ENCODE measurements at places on chromosomes 2 and 18.

DNA sequence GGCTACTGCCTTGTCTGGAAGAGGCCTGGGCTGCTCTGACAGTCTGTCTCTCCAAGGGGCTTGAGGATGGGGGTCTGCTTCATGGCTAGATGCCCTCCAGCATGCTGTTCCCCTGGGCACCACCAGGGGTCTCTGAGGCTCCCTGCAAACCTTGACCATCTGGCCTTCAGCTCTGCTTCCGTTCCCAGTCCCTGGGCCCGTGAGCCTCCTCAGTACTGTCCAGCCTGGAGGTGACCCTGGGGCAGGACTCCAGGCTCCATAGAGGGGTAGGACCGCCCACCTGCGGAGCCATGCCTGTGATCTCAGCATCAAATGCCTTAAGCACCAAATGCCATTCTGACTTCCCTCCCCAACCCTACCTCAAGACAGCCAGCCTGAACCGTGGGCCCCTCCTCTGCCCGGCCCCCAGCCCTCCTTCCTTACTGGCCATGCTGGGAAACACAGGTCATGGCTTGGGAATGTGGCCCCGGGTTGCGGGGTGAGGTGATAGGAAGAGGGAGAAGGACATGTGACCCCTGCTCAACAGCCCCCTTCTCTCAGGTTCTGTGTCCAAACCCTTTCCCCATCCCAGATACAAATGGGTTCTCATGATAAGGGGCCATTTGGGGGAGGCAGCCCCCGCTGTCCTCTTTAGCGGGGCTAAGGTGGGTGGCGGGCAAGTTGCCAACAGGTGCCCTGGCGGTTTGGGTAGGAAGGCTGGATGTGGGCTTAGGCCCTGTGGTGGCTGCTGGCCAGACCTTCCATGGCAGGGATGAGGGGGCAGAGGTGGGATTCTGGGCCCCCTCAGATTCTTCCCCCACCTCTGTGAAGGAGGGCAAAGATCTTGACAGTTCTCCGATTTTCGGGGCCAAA, 25.0 kb downstream of the SPEG start:
- DNase-seq = peak; percentile 35

DNA sequence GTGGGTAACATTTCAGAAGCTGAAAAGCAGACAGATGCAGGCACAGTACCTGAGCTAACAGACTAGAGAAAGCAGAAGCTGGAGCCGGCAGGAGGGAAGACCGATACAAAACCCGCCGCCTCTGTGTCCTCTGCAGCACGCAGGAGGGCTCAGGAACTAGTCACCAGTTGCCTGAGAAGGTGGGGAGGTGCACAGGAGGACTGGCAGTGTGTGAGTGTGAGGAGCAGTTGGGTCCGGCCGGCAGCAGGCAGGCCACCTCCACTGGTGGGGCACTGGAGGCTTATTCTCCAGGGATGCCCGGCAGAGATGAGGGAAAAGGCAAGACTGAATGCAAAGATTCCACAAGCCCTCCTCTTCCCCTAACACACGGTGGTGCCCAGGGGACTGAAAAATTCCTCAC, 18.2 kb downstream of the ERCC3 start:
- DNase-seq = no peak

- no peak for DNase-seq
These were observed 32.2 kb downstream of the MTERF4 start for GRCh38 chr2:241069821-241070281.

DNA sequence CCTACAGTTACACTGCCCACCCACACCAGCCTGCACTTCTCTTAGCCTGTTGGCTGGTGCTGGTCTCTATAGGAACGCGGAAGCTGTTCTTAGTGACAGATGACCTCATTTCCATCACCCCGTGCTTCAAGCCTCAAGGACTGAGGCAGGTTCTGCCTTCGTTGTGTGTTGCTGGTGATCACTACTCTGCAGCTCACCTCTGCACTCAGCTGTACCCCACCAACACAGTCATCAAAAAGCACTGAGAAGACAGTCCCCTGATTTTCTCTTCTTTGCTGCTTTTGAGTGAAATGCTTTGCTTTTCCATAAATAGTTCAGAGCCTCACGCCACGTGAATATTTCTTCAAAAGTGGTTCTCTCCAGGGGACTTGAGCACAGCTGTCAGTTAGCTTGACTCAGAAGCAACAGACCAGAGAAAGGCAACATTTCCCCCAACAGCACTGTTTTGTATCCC, 225.7 kb upstream of the CCDC150 start:
- DNase-seq = no peak

GRCh38 chr2:217827430-217828201, 175.2 kb downstream of the TNS1 start:
- DNase-seq = no peak

All from stimulated activated CD4-positive, alpha-beta T cell treated with anti-CD3 and anti-CD28 coated beads, TNF-alpha, amount 100 ng/mL, for 24 hours (primary cell).